ENCODE measurements at places on chromosomes 1 and 21. TPM values are rescaled to one million over a fixed set of nuclear protein-coding genes. Genes with fewer than 3 reads are reported as not detected.

MAP10 gene
- total RNA-seq: 0.64 TPM

FTCD gene
- 0.13 TPM for total RNA-seq

DNA sequence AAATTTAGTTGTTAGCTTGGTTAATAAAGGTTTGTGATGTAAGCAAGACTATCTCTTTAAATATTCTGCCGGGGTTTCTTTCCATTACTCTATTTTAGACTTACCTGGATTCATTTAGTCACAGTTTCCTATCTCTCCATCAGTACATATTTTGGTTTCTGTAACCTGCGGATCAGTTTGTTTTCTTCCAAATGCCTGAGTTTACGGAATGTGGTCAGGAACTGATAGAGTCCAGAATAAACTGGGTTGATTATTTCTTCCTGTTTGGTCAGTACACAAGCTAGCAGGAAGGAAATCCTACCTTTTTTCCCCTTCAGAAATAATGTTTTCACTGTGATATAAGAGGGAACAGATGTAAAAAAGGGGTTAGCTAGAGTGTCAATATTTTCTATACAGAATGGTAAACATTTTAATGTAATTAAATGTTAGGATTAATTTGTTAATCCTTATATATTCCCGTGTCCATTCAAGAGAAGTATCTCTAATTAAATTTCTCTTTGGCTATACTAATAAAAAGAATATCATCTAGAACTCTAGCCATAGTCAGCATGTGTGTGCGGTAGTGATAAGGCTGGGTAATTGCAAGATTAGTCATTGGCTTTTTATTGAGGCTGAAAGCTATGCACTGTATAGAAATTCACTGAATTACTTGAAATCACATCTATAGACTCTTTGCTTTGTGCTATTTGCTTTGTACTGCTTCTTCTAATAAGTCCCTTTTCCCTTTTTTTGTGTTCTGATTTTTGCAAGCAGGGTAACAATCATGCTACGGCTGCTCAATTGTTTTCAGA lies 144.7 kb upstream of the ADGRL4 start:
- peak; percentile 42 for DNase-seq

- no peak for DNase-seq
Measured at GRCh38 chr1:44688760-44689446, 14.4 kb downstream of the ARMH1 start.

GRCh38 chr1:215279682-215280081 lies 197.1 kb downstream of the KCNK2 start:
- DNase-seq: no peak

GRCh38 chr1:193156117-193156821 lies 30.1 kb downstream of the B3GALT2 start:
- DNase-seq: no peak
